Activated naive CD4-positive, alpha-beta T cell treated with anti-CD3 and anti-CD28 coated beads for 36 hours (primary cell): ENCODE measurements at places on chromosomes 11 and 22.

DNA sequence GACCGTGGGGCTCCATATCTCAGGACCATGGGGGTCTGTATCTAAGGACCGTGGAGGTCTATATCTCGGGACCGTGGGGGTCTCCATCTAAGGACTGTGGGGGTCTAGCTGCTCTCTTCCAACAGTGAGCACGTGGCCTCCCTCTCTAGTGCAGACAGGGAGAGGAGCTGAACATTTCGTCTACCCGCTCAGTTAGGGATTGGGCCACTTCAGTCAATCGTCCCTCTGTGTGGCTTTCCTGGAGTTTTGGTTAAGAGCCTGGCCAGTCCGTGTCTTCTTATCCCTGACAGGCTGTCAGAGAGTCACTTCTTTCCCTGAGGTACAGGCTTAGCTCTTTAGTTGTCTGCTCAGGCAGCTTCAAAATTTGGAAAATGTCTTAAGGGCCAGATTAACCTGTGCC is 3.1 kb downstream of the KRTAP5-1 start:
- no peak for DNase-seq

- no peak for DNase-seq
Measured at GRCh38 chr22:17888855-17889254, 114.6 kb upstream of the BID start.

DNA sequence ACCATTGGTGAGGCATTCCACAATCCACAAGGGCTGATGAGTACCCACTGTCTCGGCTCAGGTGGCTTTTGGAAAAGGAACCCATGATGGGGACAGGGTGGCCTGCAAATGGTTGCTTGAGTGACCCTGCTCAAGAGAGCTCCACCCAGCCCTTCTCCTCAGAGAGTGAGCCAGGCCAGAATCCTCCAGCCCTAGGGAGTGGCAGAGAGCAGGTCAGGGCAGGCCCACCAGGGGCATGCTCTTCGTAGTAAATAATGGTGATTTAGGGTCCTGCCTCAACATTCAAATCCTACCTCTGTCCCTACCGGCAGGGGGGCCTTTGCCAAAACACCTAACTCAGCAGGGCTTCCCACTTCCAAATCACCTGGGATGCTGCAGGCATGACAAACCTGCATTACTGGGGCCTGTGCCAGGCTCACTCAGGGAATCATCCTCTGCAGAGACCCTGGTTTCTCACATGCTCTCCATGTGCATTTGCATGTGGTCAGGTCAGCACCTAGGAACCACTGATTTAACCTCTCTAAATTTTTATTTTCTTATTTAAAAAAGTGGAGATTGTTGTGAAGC is 17.3 kb upstream of the TP53I11 start:
- no peak for DNase-seq

GRCh38 chr11:122156940-122157382 is 40.9 kb upstream of the BLID start:
- DNase-seq, result no peak

GRCh38 chr22:33076343-33076742 is 18.2 kb upstream of the SYN3 start:
- no peak for DNase-seq
